ENCODE measurements at places on chromosomes 4 and X. TPM values are rescaled to one million over a fixed set of nuclear protein-coding genes. Genes with fewer than 3 reads are reported as not detected.

CSTF2 gene
- 14.8 TPM for polyA plus RNA-seq

HMX1 gene
- polyA plus RNA-seq: not detected

SORCS2 gene
- polyA plus RNA-seq: 1.3 TPM

NKX6-1 gene
- not detected for polyA plus RNA-seq

TLR6 gene
- polyA plus RNA-seq: 2.6 TPM

LANCL3 gene
- polyA plus RNA-seq: 0.20 TPM
